NCI-H446 (cell line): ENCODE measurements at places on chromosomes 4 and X.

- DNase-seq, result no peak
Measured at GRCh38 chrX:21379991-21380390, 5.8 kb downstream of the CNKSR2 start.

GRCh38 chrX:35244796-35245508 is 302.4 kb downstream of the FAM47B start:
- DNase-seq, result no peak

DNA sequence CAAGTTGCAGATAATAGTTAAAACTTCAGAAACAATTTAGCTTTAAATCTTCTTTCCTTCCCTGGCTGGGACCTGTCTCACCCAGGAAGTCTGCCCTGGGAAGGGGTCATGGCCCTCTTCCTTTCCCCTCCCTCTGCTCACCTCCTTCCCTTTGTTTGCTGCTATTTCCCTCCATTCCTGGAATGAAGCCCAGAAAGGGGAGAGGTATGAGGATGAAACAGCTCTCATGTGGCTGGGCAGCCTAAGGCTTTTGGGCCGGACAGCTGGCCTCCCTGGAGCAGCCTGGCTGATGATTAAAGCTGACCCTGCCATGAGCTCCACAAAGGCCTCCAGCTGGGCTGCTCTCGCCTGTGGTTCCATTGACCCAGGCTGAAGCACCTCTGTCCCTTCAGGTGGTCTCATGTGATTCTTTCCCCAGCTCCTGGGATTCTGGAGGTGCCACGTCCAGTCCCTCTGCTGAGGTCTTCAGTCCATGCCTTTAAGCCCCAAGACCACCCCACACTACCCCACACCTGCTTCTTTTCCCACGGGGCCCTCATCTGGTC is 202.1 kb downstream of the PTTG2 start:
- no peak for DNase-seq

GRCh38 chr4:184475096-184475461 is 729 bp upstream of the IRF2 start:
- DNase-seq, result no peak

GRCh38 chr4:47907089-47907646 is 7.2 kb downstream of the NFXL1 start:
- no peak for DNase-seq
